ENCODE measurements at places on chromosomes 12 and 14.

DNA sequence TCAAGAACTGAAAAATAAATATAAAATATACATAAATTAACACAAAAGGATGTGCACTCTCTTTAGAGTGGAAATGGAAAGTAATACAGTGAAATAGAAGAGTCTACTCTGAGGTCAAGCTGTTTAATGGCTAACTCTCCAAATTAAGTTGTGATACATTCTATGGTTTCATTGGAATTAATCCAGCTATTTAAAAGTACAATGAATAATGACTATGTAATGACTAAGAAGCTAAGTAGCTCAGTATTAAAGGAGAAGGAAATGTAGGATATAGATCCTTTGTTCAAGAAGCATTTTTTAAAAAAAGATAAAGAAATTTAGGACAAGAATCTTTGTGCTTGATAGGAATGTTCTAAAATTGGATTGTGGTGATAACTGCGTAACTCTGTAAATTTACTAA lies 85.3 kb downstream of the LRP6 start:
- DNase-seq: no peak

DNA sequence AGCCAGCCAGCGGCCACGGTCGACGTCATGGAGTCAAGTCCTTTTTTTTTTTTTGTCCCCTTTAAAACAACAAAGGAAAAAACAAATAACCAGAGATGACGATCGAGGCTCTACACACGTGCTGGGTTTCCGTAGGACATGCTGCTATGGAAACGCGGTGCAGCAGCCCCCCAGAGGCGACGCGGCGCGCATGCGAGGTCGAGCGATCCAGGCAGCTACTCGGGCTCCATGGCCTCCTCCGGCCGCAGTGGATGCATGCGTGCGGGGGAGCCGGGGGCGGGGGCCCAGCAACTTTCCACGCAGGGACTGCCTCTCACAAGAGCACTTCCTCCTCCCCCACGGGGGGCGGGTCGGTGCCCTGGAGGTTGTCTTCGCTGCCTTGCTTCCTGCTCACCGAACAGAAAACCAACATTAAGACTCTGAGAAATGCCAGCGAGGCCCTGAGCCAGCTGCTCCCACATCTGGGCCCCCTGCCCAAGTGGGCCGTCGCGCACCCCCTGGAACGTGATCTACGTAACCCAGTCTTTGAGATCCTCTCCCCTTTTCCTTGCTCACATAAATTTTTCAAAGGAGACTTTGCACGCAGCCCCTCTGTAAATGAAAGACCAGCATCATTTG lies 30.7 kb downstream of the P2RX4 start:
- DNase-seq: peak; percentile 53

GRCh38 chr12:115088328-115088994 lies 404.5 kb upstream of the TBX3 start:
- no peak for DNase-seq

GRCh38 chr14:54882521-54882920 lies 20.1 kb downstream of the GCH1 start:
- no peak for DNase-seq

- DNase-seq: peak; percentile 68
Measured at GRCh38 chr12:14845350-14845750, 2.0 kb upstream of the ART4 start.

DNA sequence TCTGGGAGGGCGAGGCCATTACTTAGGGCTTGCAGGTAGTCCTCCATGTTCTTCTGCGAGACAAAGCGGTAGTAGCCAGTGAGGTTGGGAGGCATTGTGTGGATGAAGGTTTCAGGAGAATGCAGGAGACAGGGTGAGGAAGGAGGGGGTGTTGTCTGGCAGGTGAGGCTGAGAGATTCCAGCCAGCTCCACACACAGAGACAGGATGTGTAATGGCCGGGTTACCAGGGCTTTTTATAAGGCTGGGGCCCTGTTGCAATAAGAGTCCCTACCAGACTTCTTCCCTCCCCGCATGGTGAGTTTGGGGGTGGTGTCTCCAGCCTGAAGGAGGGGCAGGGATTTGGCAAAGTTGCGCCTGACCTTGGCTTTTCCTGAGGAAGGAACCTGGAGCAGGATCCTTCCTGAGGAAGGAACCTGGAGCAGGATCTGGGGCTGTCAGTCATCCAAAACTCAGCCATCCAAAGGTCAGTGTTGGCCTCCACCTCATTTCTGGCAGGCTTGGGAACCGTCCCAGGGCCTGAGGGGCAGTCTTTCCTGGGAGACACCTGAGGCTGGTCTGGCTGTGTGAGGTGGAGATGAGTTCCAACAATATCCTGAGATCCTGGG lies at the start of gene RBP5:
Gene RBP5 (minus strand): TSS at position 209 of the 606 bp plus-strand sequence. CDS start 114 bp downstream, at position 95.
- DNase-seq: no peak
